Stimulated activated CD8-positive, alpha-beta memory T cell treated with anti-CD3 and anti-CD28 coated beads, Interleukin-4, amount 100 ng/mL, for 1 hour (primary cell): ENCODE measurements at places on chromosomes 16 and 17.

DNA sequence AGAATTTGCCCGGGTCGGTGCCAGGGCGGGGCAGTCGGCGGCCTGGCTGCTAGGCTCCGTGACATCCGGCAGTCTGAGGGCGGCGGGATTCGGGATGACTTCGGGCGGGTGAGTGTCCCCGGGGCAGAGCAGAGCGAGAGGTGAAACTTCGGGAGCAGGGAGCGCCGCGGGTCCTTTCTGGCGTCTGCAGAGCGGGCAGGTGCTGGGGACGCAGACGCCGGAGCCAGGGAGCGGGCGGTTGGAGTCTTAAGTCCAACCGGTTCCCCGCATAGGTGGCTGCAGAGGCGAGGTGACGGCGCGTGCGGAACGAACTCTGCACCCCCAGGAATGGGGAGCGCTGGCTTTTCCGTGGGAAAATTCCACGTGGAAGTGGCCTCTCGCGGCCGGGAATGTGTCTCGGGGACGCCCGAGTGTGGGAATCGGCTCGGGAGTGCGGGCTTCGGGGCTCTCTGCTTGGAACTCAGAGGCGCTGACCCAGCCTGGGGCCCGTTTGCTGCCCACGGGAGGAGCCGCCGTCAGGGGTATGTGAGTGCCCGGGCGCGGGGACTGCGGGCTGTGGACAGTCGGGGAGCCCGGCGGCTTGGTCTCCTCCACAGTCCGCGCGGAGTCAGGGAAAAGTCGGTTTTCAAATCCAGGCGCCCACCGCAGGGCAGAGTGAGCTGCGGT lies at the start of gene B4GALNT2:
B4GALNT2 (plus strand) TSS at position 71 of the 666 bp plus-strand sequence; CDS start at position 95, 24 bp downstream.
- DNase-seq, result no peak

GRCh38 chr17:57044976-57045867 lies 39.8 kb upstream of the AKAP1 start:
- DNase-seq, result no peak

GRCh38 chr16:2826591-2827373 lies 3.3 kb upstream of the ZG16B start:
- DNase-seq, result no peak

DNA sequence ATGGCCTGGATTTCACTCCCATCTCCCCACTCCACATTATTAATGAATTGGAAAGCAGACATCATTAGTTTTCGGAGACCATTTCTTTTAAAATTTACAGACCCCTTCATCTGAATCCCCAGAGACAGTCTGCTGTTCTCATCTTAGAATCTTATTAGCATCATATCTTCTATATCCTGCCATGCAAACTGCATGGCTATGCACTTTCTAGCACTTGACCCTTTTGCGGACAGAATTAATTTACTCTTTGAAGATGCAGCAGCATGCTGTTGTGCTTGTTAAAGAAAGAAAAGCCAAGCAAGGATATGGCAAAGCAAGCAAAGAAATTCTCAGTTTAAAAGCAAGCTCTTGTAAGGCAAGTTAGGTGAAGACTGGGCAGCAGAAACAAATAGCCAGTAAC lies 201.2 kb upstream of the PMFBP1 start:
- DNase-seq, result no peak

- no peak for DNase-seq
These were observed 25.4 kb downstream of the SLC39A11 start for GRCh38 chr17:73067075-73067474.

DNA sequence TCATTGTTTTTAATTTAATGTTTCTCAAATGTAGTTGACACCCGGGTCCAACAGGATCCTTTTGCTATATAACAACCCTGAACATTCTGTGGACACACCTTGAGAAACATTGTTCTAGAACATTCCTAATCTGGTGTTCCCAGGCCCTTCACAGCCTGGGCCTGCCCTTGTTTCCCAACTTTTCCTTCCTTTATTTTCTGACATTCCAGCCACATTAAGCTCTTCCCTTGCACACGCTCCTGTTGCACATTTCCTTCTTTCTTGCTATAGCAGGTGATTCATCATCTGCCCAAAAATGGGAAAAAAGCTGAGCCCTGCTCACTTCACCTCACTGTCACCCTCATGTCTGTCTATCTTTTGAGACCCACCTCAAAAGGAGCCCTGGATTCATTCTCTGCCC lies 67.9 kb upstream of the MARCHF10 start:
- DNase-seq, result no peak

DNA sequence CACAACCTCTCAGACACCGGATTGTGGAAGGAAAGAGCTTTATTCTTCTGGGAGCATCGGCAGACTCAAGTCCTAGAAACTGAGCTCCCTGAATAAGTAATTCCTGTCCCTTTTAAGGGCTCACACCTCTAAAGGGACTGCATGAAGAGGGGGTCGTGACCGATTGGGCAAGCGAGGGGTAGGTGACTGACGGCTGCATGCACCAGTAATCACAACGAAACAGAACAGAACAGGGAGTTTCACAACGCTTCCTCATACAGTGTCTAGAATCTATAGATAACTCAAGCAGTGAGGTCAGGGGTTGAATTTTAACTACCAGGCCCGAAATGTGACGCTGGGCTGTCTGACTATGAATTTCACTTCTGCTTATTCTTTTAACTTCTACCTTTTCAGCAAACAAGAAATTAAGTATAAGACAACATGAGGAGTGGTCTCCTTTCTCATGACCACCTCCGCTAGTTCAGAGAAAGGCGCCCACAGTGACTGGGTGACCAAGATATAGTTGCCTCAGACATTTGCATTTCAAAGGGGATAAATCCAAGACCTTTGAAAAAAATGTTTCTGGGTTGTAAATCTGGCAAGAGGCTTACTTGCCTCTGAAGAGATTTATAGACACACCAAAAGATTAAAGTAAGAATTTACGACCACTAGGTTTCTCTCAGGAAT lies 88.4 kb upstream of the ATF7IP2 start:
- no peak for DNase-seq

DNA sequence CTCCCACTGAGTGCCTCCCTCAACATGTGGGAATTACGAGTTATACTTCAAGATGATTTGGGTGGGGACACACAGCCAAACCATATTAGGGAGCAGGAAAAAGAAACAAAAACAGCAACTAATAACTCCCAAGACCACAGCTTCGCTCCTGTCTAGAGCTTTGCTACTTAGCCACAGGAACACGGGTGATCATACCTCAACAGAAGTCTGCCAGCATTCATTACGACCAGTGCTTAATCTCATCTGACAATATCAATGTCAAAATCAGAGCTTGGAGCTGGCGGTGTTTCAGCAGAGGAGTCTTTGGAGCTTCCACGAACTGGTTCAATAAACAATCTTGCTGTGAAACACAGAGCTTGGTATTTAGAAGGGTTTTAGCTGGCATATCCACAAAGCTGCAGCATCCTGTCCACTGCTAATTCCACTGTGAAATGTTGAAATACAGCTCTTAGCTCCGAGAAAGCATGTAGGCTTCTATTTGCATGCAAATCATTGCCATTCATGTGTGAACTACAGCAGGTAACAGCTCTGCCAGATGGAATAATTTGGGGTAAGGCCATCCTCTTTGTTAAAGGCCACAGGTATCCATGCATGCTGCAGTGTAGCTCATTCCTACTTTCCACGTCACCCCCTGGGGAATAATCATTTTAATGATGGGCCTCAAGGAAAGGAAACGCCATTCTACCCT lies 128.4 kb upstream of the GOT2 start:
- no peak for DNase-seq

GRCh38 chr16:85553436-85554113 lies 59.5 kb upstream of the GSE1 start:
- no peak for DNase-seq

- no peak for DNase-seq
These were observed 38.2 kb downstream of the TK2 start for GRCh38 chr16:66511602-66512271.

GRCh38 chr16:84794626-84795025 lies 25.2 kb upstream of the CRISPLD2 start:
- no peak for DNase-seq

- peak; percentile 49 for DNase-seq
These were observed 18.2 kb upstream of the ABR start for GRCh38 chr17:1197781-1198490.

- no peak for DNase-seq
These were observed 246.6 kb upstream of the DYNLRB2 start for GRCh38 chr16:80294172-80294571.

- DNase-seq, result no peak
These were observed 159.8 kb downstream of the HS3ST3B1 start for GRCh38 chr17:14460516-14461226.

GRCh38 chr17:30249460-30249859 lies 14.0 kb upstream of the SLC6A4 start:
- DNase-seq, result no peak

DNA sequence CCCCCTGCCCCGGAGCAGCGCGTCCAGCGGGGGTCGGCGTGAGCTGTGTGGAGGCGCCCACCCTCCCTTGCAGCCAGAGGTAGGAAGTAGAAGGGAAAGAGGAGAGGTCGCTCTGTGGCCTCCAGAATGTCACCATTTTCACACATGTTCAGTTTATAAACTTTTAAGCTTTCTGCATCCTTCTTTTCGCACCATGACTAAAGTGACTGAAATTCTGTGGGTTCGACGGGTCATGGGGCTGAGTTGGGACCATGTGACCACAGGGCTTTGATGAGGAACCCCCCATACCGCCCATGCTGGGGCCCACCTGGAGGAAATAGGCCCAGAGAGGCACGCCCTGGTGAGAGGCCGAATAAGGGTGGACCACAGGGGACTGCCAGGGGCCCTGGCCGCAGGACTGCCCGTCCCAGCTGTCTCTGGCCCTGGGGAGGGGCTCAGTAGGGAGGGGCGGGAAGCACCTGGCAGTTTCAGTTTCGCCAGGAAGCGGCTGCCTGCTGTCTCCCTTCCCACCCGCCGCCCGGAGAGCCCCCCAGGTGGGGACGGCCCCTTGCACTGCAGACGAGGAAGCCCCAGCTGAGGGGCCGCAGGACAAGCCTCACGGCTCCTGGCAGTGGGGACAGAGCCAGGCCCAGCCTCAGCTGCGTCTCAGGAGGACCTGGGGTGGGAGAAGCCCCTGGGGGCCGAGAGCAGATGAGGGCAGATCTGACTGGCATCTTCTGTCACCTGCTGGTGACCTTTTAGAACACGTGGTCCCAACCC lies 9.0 kb downstream of the CBFA2T3 start:
- DNase-seq, result no peak

DNA sequence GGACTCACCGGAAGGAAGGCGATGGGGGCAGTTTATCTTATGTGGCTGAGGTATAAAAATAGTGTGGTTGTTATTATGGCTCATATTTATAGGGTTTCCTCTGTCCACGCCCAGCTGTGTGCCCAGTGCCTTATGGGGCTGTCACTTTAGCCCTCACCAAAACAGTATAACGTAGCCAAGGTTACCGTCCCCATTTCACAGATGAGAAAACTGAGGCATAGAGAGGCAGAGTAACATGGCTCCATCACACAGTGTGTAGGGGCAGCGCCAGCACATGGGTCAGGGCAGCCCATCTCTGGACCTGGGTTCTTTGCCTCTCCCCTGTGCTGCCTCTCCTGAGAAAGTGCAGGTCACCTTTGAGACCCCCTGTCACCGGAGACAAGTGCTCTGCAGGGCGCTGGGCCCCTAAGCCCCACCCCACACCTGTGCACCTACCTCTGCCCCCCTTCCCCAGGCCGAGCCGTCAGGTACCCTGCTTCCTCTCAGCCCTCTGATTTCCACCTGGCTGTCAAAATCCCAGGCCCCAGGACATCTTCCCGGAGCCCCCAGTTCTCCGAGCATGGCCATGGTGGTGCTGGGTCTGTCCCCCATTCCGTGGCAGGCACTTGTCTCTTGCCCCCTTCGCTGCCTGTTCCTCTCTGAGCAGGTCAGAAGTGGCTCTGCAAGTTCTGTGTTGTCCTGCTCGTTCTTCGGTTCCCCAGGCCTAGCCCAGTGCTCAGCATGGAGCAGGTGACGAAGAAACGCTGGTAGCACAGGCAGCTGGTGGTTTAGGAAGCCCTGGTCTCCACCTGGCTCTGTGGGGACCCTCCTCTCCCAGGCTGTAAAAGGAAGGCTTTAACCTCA lies 7.2 kb downstream of the KIAA0513 start:
- no peak for DNase-seq

- DNase-seq, result no peak
These were observed 1091.0 kb downstream of the CDH8 start for GRCh38 chr16:60945225-60945624.
